ENCODE measurements at places on chromosomes 11 and 22. TPM values are rescaled to one million over a fixed set of nuclear protein-coding genes. Genes with fewer than 3 reads are reported as not detected.

DNA sequence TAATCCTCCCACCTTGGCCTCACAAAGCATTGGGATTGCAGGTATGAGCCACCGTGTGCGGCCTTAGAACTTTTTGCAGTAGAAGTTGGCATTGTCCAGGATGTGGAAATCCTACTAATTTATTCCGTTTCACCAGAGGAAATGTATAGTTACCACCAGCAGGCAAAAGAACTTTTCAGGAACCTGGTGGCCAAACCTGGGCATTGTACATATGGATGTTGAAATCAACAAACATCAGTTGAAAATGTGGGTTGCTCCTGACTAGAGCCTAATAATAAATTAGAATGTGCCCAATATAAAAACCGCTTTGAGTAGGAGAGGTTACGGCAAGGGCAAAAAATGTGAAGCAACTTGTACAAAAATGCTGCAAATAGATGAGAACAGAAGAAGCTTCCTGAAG, 40.7 kb upstream of the XBP1 start:
- DNase-seq = no peak

- no peak for DNase-seq
Observed at GRCh38 chr11:74055938-74056337, 47.1 kb upstream of the UCP3 start.

PAK1 gene
- total RNA-seq = 34.4 TPM

SUSD2 gene
- total RNA-seq = 2.2 TPM
